GM13977 (cell line): ENCODE measurements at places on chromosomes 1 and 21.
A peak's percentile ranks its signal among the peaks of the same experiment; 100 is the strongest.

- DNase-seq: no peak
These were observed 59.9 kb upstream of the SELENON start for GRCh38 chr1:25740071-25740470.

DNA sequence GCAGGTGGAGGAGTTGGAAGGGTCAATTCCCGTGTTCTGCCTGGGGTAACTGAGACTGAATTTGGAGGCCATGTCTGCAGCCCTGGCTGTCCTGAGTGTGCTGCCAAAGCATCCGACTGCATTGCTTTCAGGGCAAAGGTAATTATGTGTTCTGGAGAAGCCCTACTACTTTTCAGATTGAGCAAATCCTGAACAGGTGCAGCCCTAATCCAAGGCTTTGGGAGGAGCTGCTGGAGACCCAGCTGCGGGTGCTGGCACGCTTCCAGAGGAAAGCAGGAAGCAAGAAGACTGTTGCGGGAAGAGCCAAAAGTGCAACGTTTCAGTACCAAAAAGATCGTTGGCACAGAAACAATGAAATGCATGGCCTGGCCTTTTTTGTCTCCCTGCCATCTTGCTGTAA, 73.7 kb upstream of the NRIP1 start:
- DNase-seq: no peak

GRCh38 chr1:155279268-155279667, 2.0 kb downstream of the HCN3 start:
- no peak for DNase-seq

- DNase-seq: peak; percentile 56
These were observed 126.2 kb upstream of the ETS2 start for GRCh38 chr21:38679534-38679933.
